ENCODE measurements at places on chromosomes 11 and 22.
A peak's percentile ranks its signal among the peaks of the same experiment; 100 is the strongest.

- DNase-seq = peak; percentile 93
Measured at GRCh38 chr11:75639762-75640181, 29.1 kb downstream of the MAP6 start.

- no peak for DNase-seq
Measured at GRCh38 chr11:65906602-65907001, 6.4 kb upstream of the FOSL1 start.

- DNase-seq = no peak
Measured at GRCh38 chr22:41531715-41532477, 12.4 kb downstream of the POLR3H start.

GRCh38 chr11:122367809-122368231 lies 251.8 kb upstream of the BLID start:
- DNase-seq = no peak

DNA sequence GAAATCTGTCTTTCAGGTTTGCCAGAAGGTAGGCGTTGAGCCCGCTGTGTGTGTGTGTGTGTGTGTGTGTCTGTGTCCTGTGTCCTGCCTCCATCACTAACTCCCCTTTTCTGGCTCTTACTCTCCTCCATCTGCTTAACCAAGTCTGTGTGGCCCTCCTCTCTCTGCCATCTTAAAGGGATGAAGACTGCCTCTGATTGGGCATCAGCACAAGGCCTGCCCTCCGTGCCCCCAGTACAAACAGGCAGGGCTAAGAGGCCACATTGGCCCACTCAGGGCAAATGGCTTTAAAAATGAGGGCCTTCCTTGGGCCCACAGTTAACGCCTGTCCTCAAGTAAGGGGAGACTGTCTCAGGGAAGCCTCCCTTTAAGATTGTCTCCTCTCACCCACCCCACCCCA lies 10.9 kb downstream of the RCOR2 start:
- DNase-seq = no peak

DNA sequence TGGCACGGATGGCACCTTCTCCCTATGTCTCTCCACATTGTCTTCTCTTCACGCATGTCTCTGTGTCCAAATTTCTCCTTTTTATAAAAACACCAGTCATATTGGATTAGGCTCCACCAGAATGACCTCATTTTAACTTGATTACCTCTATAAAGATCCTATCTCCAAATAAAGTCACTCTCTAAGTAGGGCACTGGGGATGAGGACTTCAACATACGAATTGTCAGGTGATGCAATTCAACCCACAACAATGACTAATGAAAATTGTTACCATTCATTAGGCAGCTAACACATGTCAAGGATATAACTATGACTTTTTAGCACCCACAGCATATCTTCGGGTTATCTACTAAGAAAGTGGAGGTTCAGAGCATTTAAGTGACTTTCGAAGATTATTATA lies 55.5 kb upstream of the USP47 start:
- DNase-seq = no peak

DNA sequence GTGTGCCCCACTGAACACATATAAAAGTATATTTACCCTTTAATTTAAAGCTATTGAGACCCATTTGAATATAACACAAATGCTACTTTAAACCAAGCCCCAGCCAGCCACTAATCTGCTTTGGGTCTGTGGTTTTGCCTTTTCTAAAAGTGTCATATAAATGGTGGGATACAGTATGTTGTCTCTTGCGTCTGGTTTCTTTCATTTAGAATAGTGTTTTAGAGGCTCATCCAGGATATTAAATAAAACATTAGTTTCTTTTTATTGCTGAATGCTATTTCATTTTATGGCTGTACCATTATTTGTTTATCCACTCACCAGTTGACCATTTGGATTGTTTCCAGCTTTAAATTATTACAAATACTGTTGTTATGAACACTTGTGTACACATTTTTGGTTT lies 290.5 kb upstream of the SORL1-AS1 start:
- no peak for DNase-seq

- no peak for DNase-seq
Measured at GRCh38 chr11:65894034-65894591, 3.6 kb downstream of the CCDC85B start.

- DNase-seq = no peak
Measured at GRCh38 chr22:19657252-19658056, 56.8 kb upstream of the SEPTIN5 start.

DNA sequence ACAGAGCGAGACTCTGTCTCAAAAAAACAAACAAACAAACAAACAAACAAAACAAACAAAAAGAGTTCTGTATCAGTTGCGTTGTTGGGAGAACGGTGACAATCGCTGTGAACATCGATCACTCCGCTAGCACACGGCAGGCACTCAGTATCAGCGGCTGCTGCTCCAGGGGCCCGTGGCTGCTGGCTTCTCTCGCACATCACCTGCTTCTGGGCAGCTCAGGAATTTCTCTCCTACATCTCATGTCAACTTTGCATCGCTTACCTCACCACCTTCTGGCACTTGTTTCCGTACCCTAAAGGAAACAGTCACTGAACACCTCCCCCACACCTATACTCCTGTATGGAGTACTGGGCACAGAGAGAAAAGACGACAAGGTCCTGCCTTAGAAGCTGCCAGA lies 70.3 kb upstream of the WNT7B start:
- DNase-seq = no peak

DNA sequence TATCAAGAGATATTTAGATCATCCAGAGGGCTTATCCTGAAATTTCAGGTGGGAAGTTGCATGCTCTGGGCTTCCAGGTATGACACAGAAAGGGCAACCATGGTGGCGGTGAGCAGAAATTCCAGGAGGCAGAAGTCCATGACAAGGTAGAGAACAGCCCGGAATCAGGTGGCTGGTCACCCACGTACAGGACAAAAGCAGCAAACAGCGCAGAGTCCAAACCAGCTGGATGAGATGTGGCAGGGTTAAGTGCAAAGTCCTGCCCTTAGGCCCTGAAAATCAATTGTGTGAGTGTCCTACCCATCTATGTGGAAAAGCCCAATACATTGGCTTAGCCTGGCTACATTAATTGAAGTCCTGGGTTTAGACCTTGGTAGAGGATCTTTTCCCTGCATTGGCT lies 11.6 kb downstream of the PPFIBP2 start:
- DNase-seq = no peak

GRCh38 chr11:29682856-29683255 lies 334.0 kb downstream of the KCNA4 start:
- DNase-seq = no peak

GRCh38 chr22:27761000-27761399 lies 40.6 kb downstream of the MN1 start:
- no peak for DNase-seq

- DNase-seq = no peak
Measured at GRCh38 chr11:69968396-69969347, 109.4 kb upstream of the ANO1 start.

DNA sequence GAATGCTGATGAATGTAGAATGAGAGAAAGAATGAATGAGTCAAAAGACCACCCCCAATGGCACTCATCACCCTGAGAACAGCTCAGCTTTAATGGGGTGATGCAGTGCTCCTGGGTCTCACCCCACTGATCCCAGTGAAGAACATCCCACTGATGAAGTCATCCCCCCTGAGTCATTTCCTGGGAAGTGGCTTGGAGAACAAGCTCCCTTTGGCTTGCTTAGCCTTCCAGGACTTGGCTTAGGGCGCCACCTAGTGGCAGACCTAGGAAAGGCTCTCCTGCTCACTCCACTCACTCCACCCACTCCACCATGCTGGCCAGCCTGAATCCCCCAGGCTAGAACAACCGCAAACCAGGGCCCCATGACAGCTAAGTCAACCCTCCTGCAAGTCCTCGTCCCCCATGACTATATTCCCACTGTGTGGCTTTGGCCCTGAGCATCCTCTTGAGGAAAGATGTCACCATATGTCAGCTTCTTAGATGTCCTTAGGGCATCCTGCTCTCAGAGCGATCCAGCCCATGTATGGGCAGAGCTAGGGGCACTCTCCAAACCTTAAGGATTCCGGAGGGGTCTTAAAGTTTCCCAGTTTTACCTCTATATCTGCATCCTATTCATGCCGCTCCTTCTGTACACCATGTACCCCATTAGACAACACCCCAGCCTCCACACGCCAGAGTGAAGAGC lies 17.8 kb upstream of the TMPRSS13 start:
- peak; percentile 90 for DNase-seq

GRCh38 chr11:10605941-10606381 lies 37.5 kb upstream of the LYVE1 start:
- DNase-seq = peak; percentile 57

DNA sequence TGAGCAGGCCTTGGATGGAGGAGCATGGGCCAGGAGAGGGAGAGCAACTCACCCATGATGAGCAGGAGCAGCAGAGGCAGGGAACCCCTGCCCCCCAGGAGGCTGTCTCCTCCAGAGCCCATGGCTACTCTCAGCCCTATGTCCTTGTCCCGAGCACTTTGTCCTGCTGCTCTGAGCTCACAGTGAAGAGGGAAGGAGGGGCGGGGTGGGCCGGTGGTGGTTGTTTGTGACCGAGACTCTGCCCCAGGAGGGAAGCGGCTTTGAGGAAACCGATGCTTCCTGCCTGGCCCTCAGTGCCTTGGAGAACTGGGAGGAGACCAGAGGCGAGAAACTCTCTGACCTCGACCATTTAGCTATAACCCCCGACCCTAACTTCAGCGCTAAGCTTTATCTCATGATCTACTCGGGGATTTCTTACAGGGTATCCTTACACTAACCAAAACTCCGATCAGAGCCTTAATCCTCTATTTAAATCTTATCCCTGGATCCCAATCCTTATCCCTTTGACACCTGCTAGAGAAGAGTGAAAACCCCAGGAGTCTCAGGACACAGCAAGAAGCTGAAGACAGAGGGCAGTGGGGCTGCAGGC lies at the start of gene ROBO4:
TSS of gene ROBO4 (minus strand) at position 192 of the 589 bp plus-strand sequence. CDS start at position 122, 70 bp downstream.
- DNase-seq = no peak

- DNase-seq = no peak
Measured at GRCh38 chr11:76810151-76810853, 27.1 kb downstream of the TSKU start.

DNA sequence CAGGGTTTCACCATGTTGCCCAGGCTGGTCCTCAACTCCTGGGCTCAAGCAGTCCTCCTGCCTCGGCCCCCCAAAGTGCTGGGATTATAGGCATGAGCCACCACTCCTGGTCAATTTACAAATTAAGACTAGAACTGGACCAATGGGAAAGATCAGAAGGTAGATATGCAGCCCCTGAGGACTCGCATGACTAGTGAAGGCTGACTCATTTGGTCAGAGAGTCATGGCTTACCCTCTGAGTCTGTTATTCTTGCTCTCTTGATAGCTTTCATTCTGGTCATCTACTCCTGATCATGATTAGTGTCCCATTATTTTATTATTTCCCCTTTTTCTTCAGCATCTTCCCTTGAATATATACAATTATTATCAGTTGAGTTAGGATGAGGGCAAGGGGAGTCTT lies 2.7 kb upstream of the LDHAL6A start:
- no peak for DNase-seq

DNA sequence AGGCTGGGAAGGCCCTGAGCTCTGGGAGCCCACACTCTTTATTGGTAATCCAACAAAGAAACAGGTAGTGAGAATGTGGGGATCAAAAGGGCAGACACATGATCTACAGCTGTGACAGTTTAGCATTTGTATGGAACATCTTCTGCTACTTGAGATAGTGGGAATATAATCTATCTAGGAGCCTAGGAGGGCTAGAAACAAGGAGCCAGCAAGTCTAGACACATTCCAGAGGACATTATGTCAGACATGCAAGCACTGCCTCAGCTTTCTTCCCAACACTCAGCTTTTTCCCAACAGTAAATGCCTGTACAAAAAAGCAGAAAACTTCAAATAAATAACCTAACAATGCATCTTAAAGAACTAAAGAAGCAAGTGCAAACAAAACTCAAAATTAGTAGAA lies 1150.6 kb upstream of the RAG2 start:
- DNase-seq = no peak

DNA sequence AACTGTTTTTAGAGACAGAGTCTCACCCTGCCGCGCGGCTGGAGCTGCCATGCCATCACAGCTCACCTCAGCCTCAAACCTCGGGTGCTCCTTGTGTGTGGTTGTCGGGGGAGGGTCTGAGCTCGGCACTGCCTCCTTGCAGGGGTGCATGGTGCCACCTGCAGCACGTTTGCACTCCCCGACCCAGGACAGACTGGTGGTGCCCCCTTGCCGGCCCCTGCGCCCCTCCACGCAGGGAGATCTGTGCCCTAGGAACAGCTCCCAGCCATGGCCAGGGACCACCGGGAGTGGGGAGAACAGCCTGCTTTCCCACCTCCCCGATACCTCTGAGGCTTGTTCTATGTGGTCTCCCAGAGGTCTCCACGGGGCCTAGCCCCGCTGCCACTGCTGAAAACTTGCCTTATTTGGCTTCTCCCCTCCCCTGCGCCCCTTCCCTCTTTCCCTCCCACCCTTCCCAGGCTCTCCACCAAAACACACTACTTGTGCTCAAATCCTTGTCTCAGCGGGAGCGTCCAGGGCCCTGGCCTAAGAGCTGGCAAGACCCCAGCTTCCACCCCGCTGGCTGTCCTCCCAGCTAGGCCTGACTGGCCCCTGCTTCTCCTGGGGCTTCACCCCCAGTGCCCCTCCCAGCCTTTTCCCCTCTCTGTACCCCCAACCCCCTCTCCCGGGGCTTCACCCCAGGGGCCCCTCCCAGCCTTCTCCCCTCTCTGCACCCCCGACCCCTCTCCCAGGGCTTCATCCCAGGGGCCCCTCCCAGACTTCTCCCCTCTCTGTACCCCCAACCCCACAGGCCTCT lies 13.4 kb upstream of the TPCN2 start:
- DNase-seq = no peak

DNA sequence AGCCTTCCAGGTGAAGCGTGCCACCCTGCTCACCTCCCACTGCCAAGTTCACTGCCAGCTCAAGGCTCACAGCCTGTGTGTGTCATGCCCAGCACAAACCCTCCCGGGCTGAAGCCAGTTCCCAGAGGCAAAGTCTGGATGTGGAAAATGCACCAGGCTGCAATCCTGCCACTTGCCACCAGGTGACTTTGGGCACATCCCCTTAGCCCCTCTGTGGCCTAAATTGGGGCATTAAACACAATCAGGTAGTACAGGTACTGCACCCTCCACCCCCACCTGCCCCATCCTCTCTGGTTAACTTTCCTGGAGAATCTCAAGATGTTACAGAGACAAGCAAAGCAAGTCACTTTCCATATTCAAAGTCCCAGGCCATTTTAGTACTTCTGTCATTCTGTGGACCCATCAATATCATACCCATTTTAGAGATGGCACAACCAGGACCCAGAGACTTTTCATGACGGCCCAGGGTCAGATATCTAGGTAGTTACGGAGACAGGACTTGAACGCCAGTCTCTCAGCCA lies 1.8 kb upstream of the RASD2 start:
- no peak for DNase-seq

DNA sequence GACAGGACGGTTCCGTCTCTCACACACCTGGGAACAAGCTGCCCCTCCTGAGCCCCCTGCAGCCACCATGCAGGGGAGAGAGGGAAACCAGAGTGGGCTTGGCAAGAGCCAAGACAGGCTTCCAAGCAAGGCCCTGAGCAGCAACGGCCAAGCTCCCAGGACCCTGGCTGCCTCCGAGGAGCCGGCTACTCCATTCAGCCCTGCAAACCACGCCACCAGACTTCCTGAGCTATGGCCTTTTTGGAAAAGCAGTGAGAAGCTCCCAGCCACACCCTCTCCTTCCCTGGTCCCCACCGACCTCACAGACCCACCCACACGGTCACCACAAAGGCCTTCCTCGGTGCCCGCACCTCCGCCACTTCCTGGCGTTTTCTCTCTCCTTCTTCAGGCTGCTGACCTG lies 479.0 kb downstream of the BRD1 start:
- no peak for DNase-seq

- no peak for DNase-seq
Measured at GRCh38 chr11:106447631-106448191, 370.2 kb downstream of the AASDHPPT start.

Measured in NCI-H774 (cell line).